ENCODE measurements at places on chromosomes 5 and 9.

GRCh38 chr5:52811067-52811749 lies 23.5 kb downstream of the ITGA1 start:
- DNase-seq: no peak

GRCh38 chr9:76638001-76638400 lies 126.2 kb upstream of the PCA3 start:
- DNase-seq: no peak

DNA sequence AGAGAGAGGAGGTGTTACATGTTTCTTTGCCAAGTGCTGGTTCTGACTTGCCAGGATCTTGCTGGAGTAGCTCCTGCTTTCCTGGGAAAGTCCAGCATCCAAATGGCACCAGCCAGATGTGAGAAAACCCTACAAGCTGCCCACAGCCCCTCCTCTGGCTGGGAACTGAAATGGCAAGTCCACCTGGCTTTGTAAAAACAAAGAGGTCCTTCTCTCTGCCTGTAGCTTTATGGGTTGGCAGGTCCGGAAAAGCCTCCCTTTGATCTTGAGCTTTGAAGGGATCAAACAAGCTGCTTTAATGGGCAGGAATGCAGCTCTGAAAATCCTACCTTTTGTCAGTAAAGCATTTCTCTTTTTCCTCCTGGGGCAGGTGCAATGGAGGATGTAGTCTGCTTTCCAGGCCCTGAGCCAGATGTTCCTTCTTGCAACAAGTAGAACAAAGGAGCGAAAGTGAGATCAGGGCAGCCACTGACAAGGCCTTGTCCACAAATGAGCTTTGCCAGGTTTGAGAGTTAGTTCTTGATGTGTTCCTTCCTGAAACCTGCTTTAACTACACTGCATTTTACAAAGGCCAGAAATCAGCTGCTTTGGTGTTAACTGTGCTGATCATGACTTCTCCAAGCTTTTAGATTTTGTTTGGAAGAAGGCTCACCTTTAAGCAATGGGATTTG lies 456.7 kb downstream of the ZNF608 start:
- no peak for DNase-seq

DNA sequence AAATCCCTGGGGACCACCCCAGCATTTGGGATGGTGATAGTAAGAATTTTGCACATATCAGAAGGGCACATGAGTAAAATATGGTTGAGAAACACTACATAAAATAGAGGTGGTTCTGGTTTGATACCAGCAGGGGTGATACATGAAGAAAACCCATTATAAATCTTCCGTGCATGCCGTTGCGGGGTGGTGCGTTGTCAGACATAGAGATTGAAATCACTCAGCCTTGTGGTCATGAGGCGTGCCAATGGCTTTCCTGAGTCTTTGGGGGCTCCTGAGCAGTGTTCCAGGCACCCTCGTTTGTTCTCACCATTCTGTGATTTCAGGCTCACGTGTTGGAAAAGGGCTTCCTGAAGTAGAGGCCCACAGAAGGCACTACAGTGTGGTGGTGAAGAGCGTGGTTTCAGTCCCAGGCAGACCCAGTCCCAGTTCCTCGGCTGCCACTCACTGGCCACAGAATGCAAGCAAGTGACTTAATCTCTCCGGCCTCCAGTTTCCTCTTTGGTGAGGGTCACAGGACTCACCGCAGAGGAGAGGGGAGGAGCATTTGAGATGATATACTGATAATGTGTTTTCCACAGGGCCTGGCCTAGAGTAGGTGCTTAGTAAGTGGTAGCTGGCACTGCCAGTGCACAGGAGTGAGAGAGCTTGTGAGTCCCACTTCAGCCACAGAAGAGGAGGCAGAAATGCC lies 20.5 kb upstream of the GLRX start:
- peak; percentile 82 for DNase-seq

GRCh38 chr9:33923998-33924701 lies 107.2 kb downstream of the UBE2R2 start:
- no peak for DNase-seq

GRCh38 chr5:20230010-20230409 lies 242.0 kb upstream of the CDH18 start:
- DNase-seq: no peak

- no peak for DNase-seq
Observed at GRCh38 chr9:110170357-110171257, 37.4 kb downstream of the C9orf152 start.

GRCh38 chr5:77140350-77140749 lies 53.3 kb upstream of the ZBED3 start:
- DNase-seq: no peak

Measured in activated T-cell treated with anti-CD3 and anti-CD28 coated beads, Interleukin-2, amount 50 U/mL, for 48 hours (primary cell).